Left cardiac atrium (tissue), 4 donors: ENCODE measurements at places on chromosomes 7 and 10.

GRCh38 chr10:12510501-12510941 is 161.2 kb downstream of the CAMK1D start:
- no peak for DNase-seq

DNA sequence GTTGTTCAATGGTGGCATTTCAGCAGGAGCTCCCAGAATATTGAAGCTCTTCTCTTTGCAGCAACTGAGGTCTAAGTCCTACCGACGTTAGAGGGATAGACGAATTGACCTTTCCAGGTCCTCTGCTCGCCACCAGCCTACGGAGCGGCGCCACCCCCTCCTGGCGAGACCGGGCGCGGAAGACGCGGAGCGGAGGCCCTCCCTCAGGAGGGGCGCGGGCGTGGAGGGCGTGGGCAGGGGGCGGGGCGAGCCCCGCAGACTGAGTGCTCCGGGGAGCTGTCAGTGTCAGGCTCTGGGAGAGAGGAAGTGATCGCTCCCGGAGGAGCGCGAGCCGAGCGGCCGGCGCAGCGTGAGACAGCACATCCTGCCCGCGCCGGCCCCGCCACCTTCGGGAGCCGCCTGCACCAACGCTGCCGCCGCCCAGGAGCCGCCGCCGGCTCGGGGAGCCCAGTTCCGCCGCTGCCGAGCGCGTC is at the start of gene DYNC1I1:
DYNC1I1 (plus strand) TSS at position 257 of the 473 bp plus-strand sequence. CDS start 32,176 bp downstream, outside the sequence.
- peak; percentile 83 for DNase-seq

GRCh38 chr10:99966306-99966705 is 43.4 kb downstream of the DNMBP start:
- no peak for DNase-seq

DNA sequence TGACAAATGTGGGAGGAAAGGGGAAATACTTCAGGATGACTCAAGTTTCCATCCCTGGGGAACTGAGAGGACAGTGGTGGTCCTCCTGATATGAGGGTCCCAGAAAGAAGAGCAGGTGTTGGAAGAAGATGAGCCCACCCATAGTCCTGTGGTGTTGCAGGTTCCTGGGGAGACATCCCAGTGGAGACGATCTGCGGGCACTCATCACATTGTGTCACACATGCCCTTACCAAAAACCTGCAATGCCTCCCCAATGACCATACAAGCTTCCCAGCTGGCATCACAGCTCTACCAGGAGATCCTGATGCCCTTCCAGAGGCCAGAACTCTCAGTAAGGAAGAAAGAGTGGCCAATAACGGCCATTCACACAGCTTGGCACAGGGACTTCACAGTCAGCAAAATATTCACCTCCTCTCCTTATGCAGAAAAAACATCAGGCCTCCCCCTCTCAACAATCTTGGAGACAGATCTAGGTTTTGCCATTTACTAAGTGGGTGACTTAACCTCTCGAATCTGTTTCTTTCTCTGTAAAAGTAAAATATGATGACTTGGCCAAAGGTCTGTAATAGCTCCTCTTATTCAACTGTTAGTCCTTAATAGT is 9.0 kb downstream of the PUS7 start:
- DNase-seq: no peak

GRCh38 chr10:98391065-98391464 is 23.9 kb downstream of the PYROXD2 start:
- DNase-seq: no peak

GRCh38 chr7:24869572-24869971 is 110.4 kb downstream of the OSBPL3 start:
- no peak for DNase-seq

DNA sequence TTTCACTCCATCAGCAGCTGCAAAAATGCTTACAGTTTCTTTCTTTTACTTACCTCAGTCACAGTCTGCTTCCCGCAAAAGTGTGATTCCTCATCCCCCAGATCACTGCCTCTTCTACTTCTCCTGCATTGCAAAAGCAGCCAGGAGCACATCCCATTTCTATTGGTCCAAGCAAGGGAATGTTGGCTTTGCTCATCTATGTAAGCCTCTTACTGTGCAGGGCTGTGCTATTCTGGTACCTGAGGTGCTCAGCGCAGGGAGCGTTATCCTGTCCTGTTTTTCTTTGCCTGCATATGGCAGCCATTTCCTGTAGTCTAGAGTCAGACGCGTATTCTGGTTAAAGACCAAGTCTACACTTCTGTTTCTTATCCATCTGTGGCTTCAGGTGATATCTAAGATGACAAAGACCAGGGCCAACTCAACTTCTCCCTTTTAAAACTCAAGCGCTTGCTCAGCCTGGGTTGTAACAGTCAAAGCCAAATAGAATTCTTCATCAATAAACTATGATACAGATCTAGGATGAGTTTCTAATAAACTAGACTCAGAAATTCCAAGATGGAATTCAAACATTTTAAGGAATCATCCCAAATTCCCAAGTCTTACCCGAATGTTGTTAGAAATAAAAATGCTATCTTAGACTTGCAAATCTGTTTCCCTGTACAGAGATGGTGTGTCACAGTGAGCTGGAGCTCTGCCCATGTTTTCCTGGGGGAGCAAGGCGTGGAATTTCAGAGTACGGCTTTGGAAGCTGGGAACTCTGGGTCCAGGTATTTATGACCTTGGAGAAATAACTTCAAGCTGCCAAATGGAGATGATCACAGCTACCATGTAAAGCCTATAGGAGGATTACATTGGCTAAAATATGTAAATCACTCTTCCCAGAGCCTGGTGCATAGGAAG is 6.1 kb upstream of the RBM17 start:
- no peak for DNase-seq

DNA sequence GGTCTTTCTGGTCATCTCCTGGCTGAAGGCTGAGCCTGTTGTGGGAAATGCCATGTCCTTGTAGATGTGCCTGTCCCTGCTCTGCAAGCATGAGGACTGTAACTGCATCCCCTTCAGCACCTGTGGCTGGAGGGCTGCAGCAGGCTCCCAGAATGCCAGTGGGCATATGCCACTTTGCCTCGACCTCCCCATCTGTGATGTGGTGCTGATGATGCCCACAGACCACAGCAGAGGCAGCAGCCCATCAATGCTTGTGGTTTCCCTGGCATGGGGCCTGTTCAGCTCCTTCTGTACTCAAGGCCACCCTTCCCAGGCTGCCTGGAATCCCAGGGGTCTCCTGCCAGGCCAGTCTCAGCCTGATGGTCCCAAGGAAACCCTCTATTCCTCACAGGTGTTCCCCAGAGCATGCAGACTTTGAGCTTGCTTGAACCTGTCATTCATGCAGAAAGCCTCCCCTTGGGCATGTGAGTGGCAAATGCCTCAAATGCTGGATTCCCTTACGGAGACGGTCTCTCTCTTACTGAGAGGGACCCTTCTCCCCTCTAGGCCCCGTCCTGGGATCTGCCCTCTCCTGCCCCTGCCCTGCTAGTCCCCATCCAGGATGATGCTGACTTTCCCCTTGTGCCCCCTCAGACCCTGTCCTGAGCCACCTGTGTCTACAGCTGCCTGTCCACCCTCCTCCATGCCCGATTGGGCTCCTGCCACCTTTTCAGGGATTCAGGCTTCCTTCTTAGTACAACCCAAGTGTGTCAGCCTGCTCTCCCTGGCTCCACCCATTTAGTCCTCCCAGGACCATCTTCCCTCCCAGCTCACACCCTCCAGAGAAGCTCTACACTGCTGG is 50.9 kb upstream of the ANTXRL start:
- no peak for DNase-seq

- DNase-seq: no peak
Measured at GRCh38 chr10:22067091-22067490, 63.6 kb upstream of the DNAJC1 start.

- DNase-seq: peak; percentile 62
Measured at GRCh38 chr7:2248984-2249694, 7.1 kb downstream of the NUDT1 start.

DNA sequence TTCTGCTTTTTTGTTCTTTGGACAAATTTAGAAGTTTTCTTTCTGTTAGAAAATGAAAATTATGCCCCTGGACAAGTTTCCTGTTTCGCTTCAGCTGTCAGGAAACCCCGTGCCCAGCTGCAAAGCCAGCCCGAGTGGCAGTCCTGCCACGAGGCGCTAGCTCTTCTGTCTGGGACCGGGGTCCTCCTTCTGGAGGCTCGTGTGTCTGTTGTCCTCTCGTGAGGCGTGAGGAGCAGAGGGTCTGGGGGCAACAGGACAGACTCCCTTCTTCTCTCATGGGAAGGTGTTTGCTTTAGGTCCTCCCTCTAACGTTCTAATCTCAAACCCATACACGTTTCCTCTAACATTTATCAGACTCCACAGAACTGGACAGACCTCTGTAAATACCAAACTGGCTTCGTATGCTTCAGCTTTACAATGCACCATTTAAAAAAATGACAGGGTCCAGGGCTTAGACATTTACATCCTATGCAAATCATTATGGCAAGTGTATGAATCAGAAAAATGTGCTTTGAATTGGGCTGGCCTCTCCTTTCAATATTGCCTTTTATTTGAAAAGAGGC is 184.5 kb upstream of the SHH start:
- no peak for DNase-seq

DNA sequence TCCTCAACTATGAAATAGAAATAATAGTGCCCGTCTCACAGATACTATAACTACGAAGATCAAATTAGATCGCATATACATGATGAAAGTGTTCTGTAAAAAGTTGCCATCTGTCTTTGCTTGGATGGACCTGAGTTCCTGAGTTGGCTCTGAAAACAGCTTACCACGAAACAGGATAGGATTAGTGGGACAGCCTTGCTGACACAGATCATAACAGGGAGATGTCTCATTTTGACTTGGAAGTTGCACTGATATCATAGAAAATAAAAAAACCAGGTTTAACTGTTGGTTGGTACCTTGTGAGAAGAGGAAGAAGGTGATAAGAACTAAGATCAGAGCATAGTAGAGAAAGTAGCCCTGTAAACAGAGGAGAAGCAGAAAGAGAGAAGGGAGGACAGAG is 79.3 kb upstream of the AGBL3 start:
- no peak for DNase-seq

- DNase-seq: no peak
Measured at GRCh38 chr10:123556736-123557135, 109.4 kb upstream of the GPR26 start.

- DNase-seq: no peak
Measured at GRCh38 chr7:103446049-103446520, at the start of gene SLC26A5. TSS of gene SLC26A5 (minus strand) at chr7:103446207. CDS start at chr7:103421514, 24,693 bp downstream.

GRCh38 chr7:137480824-137481365 is 137.4 kb upstream of the PTN start:
- no peak for DNase-seq

DNA sequence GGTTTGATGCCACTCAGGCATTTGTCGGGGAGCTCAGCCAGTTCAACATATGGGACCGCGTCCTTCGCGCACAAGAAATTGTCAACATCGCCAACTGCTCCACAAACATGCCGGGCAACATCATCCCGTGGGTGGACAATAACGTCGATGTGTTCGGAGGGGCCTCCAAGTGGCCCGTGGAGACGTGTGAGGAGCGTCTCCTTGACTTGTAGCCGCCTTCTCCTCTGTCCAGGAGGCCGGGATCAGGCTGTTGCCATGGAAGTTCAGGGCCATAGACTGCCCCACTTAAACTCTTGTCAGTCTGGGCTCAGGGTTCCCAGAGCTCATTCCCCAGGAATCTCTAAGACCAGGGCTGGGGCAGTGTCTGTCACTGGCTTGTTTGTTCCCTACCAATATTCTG is 11.3 kb downstream of the NPTX2 start:
- no peak for DNase-seq

DNA sequence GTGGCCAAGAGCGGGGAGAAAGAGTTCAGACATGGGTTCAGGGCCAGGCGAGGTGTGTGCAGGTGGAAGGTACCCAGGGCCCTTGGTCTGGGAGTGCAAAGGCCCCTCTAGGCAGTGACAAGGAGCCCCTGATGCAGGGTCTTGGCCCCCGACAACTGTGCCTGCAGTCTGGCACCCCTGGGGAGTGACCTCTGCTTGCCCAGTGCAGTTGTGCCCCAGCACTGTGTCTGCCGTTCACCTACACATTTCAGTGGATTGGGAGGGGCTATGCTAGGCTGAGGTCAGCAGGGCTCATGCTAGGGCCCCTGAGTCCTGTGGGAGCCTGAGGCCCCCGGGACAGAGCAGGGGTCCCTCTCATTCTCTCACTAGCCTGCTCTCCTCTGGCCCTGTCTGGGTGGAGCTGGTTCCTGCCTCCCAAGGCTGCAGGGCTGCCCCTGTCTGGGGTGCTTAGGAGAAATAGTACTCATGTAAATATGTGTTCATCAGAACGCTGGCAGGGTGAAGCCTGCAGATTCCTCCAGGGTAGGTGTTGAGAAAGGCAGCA is 550.4 kb downstream of the TCERG1L start:
- DNase-seq: no peak

DNA sequence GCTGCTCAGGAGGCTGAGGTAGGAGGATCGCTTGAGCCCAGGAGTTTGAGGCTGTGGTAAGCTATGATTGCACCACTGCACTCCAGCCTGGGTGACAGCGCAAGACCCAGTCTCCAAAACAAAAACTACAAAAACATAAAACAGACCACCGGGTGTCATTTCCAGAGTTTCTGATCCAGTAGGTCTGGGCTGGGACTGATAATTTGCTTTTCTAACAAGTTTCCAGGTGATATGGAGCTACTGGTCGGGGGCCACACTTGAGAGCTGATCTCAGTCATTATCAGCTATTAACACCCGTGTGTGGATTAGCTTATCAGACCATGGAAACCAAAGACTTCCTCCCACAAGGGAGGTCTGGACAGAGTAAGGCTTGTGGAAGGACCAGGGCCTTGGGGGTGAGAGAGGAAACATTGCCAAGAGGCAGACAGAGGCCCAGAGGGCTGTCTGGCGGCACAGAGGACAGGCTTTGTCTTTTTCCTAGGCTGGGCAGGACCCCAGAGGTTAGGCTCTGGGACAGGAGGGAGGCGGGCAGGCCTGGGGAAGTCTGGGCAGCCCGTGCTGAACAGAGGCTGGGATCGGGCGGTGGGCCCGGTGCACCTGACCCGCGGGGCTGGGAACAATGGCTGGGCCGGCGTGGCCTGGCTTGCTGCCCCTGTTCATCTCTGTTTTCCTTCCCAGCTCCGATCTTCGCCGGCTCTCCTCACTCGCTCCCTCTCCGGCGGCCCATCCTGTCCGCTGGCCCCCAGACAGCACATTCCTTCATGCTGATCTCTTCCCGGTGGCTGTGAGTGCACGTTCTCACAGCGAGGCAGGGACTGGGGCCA is 25.2 kb downstream of the TMEM270 start:
- DNase-seq: peak; percentile 74

- no peak for DNase-seq
Measured at GRCh38 chr7:158505683-158506082, 81.9 kb downstream of the PTPRN2 start.

DNA sequence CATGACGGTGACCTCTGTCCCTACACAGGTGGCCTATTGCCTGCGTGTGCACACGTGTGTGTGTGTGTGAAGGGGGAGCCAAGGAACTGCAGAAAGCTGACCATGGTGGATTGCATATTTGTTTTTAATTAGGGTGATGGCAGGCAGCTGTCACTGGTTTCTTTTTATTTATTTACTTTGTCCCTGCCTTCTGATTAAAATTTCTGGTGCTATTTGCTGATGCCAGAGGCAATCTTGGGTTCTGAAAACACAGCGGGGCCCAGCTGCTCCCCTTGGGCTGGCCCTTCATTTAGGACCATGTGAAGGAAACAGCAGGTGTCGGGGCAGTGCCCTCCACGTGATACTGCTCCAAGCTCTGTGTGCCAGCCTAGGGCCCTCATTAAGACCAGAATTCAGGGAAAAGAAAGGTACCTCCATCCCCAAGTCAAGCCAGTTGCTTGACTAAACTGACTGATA is 71.3 kb upstream of the PODXL start:
- DNase-seq: no peak
